Activated T-helper 9 cell treated with anti-CD3 and anti-CD28 coated beads, Interleukin-2, amount 50 U/mL, for 16 hours (primary cell): ENCODE measurements at places on chromosomes 16 and 17.

- peak; percentile 6 for DNase-seq
Measured at GRCh38 chr16:88451586-88452481, 1.2 kb upstream of the ZFPM1 start.

- no peak for DNase-seq
Measured at GRCh38 chr16:51151435-51151960, 428 bp upstream of the SALL1 start.

DNA sequence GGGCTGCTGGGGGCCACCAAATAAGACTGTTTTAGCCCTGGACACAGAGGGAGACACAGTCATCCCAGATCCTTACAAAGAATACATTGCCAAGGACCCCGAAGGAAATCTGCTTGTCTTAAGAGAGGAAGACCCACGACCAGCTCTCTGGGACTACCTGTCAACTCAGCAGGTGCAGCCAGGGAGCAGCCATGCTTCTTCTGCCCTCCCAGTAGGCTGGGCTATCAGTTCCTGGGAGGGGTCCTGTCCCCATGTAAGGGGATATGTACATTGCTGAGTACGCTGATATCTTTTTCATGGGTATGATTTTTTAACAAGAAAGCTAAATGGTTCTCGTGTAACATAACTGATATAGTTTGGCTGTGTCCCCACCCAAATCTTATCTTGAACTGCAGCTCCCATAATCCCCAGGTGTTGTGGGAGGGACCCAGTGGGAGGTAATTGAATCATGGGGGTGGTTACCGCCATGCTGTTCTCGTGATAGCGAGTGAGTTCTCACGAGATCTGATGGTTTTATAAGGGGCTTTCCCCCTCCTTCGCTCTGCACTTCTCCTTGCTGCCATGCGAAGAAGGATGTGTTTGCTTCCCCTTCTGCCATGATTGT is 11.3 kb downstream of the SSTR2 start:
- DNase-seq, result no peak

- DNase-seq, result no peak
Measured at GRCh38 chr17:5700745-5701144, 116.4 kb upstream of the NLRP1 start.

GRCh38 chr17:74245871-74246270 is 28.2 kb upstream of the DNAI2 start:
- DNase-seq, result no peak

DNA sequence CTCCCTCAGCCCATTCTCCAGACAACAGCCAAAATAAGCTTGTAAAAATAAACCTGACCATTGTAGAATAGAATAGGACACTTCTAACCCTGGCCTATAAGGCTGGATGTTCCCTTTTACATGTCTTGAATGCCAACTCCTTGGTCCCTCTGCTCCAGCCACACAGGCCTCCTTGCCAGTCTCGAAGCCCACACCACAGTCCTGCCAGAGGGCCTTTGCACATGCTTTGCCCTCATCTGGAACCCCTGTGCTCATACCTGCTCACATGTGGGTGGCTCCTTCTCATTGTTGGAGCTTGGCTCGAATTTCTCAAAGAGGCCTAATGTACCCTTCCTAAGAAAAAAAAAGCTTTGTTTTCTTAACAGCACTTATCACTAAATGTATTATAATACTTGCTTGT is 5.4 kb upstream of the SLC12A3 start:
- DNase-seq, result no peak

- no peak for DNase-seq
Measured at GRCh38 chr16:73170612-73171038, 122.7 kb upstream of the ZFHX3 start.

DNA sequence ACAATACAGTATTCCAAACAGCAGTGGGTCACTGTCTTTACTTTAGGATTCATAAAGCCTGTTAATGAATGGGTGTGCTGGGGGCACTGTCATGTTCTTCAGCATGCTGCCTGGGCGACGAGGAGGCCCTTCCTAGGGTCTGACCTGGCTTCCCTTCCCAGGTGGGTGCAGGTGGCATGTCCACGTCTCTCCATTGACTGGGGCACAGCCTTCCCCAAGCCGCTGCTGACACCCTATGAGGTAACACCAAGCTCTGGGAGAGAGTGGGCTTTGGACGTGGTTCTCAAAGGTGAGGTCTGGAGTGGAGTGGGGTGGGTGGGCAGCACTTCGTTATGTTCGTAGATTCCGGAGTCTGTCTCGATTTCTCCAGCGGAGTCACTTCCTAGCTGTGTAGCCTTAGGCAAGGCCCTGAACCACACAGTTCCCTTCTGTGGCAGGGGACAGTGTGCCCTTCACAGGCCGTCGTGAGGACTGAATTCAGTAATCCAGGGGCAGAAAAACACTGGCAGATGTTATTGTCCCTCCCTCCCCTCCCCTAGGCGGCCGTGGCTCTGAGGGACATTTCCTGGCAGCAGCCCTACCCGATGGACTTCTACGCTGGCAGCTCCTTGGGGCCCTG is 771 bp upstream of the OVCA2 start:
- DNase-seq, result no peak

GRCh38 chr17:77489239-77489892 is 348.6 kb downstream of the SEC14L1 start:
- DNase-seq, result no peak

- no peak for DNase-seq
Measured at GRCh38 chr17:41065829-41066624, at the start of gene KRTAP2-4. Gene KRTAP2-4 (minus strand): TSS chr17:41065879. CDS start chr17:41065845, 34 bp downstream.

GRCh38 chr17:63955232-63955631 is 17.5 kb downstream of the SCN4A start:
- DNase-seq, result no peak

GRCh38 chr16:60991886-60992285 is 1044.4 kb downstream of the CDH8 start:
- no peak for DNase-seq

DNA sequence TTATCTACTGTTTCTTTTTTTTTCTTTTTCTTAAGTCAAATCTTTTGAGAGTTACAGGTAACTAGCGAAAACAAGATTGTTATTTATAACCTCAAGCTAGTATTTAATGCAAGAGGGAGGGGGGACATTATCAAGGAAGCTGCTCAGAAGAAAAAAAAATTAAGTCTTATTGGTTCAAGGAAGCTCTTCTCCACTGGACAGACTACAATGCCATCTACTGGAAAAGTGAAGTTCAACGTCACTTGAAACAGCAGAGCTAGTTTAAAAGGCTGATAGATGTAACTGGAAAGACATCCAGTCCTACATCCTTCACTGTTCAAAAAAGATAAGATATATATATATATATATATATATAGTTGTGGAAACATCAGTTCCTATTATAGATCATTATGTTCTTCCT is 418.0 kb upstream of the PSMD7 start:
- DNase-seq, result no peak

- DNase-seq, result no peak
Measured at GRCh38 chr17:27504188-27504995, 48.1 kb downstream of the KSR1 start.

GRCh38 chr16:75589306-75589705 is 23.1 kb downstream of the GABARAPL2 start:
- no peak for DNase-seq

DNA sequence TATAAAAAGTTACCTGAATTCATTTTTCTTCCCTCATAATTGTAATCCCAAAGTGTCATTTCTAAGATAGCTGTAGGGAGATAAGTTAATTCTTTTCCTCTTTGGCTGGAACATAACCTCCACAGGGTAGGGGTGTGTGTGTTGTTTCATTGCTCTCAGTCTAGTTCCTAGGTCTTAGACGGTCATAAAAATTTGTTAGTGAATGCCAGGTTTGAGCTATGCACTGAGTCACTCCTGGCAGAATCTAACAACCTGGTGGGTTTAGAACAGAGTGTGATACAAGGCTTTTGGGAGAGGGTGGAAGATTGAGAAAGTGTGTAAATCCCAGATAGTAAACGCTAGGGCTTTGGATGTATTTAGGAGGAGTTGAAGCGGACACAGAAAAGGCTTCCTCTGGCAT is 894 bp upstream of the PHKG2 start:
- DNase-seq, result no peak

- DNase-seq, result no peak
Measured at GRCh38 chr17:44002141-44002848, 2.1 kb upstream of the NAGS start.

DNA sequence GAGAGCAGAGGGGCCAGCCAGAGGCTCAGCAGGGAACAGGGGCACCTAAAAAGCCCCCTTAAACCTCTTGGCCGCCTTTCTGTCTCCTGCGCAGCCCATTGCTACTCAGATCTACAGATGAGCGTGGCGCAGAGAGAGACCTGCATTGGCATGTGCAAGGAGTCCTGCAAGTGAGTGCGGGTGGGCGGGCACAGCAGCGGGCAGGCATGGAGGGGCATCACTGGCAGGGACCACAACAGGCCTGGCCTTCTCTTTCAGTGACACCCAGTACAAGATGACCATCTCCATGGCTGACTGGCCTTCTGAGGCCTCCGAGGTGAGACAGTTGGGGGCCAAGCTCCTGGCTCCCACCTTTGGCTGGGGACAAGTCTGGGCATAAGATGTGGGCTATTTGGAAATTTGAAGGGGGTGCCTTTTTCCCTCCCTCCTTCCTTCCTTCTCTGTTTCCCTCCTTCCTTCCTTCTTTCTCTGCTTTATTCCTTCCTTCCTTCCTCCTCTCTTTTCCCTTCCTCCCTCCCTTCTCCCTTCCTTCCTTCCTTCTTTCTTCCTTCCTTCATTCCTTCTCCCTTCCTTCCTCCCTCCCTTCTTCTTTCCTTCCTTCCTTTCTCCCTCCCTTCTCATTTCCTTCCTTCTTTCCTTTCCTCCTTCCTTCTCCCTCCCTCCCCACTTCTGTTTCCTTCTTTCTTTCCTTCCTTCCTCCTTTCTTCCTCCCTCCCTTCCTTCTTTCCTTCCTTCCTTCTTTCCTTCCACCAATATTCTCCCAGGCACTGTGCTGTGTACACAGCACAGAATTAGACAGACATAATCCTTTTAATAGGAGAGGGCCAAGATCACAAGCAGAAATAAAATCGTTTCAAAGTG is 75.2 kb downstream of the SCNN1B start:
- no peak for DNase-seq

DNA sequence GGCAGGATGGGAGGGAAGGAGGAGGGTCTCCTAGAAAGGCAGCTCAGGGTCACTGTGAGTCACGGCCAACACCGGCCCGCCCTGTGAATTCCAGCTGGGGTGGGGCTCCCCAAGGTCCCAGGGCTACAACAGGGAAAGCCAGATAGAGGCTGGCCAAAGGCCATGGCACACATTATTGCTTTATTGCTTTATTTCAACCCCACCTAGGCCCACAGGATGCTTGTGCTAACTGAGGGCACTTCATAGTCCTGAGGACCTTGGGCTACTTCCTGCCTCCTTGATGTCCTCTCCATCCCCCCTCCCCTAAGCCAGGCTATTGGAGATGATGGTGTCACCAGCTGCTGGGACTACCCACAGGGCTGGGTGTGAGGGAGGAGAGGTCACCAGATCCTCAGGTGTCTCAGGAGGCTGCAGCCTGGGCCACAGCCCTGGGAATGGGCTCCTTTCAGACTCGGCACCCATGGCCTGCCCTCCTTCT is 26.1 kb downstream of the LRRC75A start:
- no peak for DNase-seq

GRCh38 chr17:40004072-40004471 is 11.2 kb upstream of the CSF3 start:
- no peak for DNase-seq

DNA sequence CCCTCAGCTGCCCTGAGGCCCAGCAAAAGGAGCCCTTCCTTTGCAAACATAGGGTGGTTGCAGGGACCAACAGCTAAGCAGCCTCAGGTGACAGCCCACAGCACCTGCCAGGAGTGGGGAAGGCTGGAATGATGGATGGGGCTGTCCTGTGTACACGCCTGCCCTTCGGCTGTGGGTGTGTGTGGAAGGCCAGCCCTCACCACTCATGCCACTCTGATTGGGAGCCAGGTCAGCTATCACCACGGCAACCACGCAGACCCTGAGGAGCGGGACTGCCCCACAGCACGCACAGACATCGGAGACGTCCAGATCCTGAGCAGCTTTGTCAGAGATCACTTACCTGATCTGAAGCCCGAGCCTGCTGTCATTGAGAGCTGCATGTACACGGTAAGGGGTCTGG is 11.9 kb downstream of the PIPOX start:
- DNase-seq, result no peak

DNA sequence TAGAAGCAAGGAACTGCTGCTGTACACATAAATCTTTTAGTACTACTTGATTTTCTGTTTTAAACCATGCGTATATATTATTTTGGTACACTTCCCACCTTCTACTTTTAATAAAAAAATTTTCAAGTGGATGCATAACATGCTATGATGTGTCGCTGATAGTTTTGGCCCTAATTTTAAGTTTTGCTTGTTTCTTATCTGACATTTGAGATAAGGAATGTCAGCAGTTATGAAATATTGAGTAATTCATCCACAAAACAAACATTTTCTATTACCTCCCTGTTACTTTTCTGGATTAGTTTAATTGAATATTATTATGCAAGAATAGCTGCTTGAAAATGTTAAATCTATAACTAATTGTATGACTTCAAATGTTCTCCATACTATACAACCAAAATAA is 35.8 kb downstream of the N4BP1 start:
- no peak for DNase-seq

DNA sequence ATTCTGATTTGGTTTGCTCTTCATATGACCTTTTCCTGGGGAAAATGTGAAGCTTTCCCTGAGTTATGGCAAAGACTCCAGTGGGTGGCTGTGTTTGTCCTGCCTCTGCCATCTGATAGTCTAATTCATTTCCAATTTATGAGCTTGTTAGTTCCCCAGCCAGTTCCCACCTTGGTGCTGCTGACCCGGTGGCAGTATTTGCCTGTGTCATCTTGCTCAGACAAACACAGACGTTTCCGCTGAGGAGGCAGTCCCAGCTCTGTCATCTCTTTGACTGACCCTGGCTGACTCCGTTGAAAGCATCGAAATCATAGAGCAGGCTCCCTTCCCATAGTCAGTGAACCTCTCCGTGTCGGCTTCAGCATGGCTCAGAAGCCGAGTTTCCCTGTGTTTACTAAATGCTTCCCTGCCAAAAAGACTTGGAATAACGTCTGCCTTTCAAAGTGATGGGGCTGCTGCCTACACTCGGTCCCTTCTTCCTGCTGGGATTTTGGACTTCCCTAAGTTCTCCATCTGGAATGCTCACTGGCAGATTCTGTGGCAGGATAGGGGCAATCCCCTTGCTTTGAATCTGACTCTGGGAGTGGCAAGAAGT is 538.3 kb downstream of the NPIPA7 start:
- no peak for DNase-seq

DNA sequence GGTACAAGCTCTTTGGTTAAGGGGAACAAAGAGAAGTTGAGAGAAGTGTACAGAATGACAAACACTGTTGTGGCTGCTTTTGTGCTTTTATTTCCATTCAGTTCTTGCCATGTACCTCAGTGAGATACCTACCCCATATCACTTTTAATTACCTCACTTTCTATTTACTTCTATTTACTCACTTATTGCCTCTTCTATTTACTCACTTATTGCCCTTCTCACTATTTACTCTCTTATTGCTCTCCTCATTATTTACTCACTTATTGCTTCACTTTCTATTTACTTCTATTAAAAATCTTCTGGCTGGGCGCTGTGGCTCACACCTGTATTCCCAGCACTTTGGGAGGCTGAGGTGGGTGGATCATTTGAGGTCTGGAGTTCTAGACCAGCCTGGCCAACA is 41.9 kb downstream of the MBTD1 start:
- no peak for DNase-seq

- no peak for DNase-seq
Measured at GRCh38 chr17:71023249-71024030, 854.1 kb downstream of the KCNJ2 start.

GRCh38 chr16:68460067-68460466 is 11.8 kb upstream of the SMPD3 start:
- no peak for DNase-seq
